ENCODE measurements at places on chromosomes 3 and 15.

DNA sequence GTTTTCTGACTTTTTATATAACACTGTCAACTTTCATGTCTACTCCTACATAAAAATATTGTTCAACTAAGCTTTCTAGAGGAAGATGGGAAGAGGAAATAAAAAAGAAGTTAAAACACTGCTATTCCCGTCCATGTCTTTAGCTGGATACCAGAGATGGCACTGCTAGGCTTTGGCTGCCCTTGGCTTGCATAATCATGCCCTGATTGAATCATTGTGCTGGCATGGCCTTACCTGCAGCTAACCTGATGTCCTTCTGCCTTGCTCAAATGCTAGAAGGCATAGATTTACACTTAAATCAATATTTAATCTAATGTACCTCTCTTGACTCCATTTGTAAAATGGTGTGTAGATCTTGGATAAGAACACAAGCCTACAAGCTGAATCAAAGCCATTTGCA, 539.7 kb upstream of the IL12A start:
- no peak for DNase-seq

- no peak for DNase-seq
Measured at GRCh38 chr15:52191207-52191606, at the start of gene GNB5. Gene GNB5 (minus strand): TSS chr15:52191392. CDS start chr15:52184676, 6,716 bp downstream.

DNA sequence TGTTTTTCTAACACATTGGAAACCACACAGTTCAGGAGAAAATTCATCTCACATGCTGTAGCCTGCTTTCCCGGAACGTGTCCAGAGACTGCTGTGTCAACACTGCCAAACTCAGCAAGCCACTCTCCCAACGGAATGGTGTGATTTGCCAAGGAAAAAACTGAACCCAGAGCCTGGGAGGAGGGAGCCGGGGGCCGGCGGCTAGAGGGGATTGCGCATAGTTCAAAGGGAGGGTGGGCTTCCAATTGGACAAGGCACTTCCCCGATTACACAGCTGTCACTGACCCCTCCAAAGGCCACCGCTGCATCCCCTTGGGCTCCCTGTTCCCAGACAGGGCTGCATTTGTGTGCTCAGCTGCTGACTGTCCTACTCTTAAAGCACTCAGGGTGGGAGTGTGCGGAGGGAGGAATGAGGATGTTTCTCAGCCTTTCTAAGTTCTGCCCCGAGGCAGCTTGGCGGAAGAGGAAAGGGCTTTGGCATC, 256.2 kb downstream of the ZNF621 start:
- DNase-seq, result no peak

- no peak for DNase-seq
Measured at GRCh38 chr3:15585111-15585845, 16.1 kb downstream of the HACL1 start.

GRCh38 chr3:124824286-124824915, 62.8 kb downstream of the ITGB5 start:
- DNase-seq, result no peak

GRCh38 chr3:96753124-96753523, 61.3 kb upstream of the EPHA6 start:
- DNase-seq, result no peak

DNA sequence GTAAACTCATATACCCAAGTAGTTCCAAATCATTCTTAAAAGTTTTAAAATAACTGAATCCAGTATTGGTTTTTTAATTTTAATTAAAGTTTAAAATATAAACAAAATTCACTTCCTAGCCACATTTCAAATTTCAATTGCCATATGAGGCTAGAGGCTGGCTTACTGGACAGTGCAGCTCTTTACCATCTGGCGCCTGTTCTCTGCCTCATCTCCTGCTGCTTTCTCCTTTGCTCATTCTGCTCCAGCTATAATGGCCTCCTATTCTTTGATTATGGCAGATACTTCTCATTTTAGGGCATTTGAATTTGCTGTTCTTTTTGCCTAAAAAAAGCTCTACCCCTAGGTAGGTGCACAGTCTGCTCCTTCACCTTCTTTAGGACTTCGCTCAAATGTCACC, 19.1 kb downstream of the ARMC8 start:
- no peak for DNase-seq

Data from stimulated activated CD8-positive, alpha-beta memory T cell treated with anti-CD3 and anti-CD28 coated beads, Interleukin-7, amount 100 ng/mL, for 1 hour (primary cell).